Activated naive CD4-positive, alpha-beta T cell treated with anti-CD3 and anti-CD28 coated beads, Interleukin-2, amount 50 U/mL, for 72 hours (primary cell): ENCODE measurements at places on chromosomes 6 and 20. TPM values are rescaled to one million over a fixed set of nuclear protein-coding genes. Genes with fewer than 3 reads are reported as not detected.

TRIM38 gene
- total RNA-seq = 37.7 TPM

CCR6 gene
- total RNA-seq = not detected

DDX39B gene
- total RNA-seq = 658 TPM

SIRPD gene
- total RNA-seq = not detected

GPX5 gene
- total RNA-seq = not detected

ECT2L gene
- total RNA-seq = not detected

KCNK17 gene
- not detected for total RNA-seq

MOG gene
- not detected for total RNA-seq

ABHD16B gene
- total RNA-seq = not detected

DEFB125 gene
- not detected for total RNA-seq

TBCC gene
- 19.5 TPM for total RNA-seq

DZANK1 gene
- total RNA-seq = 2.4 TPM

AFG1L gene
- 6.5 TPM for total RNA-seq

GGTLC1 gene
- not detected for total RNA-seq

LZTS3 gene
- 4.2 TPM for total RNA-seq

TULP1 gene
- total RNA-seq = not detected

C6orf52 gene
- 1.0 TPM for total RNA-seq

CNR1 gene
- not detected for total RNA-seq

CHRNA4 gene
- not detected for total RNA-seq

IL17A gene
- total RNA-seq = 0.14 TPM

BPI gene
- not detected for total RNA-seq

MAP3K5 gene
- total RNA-seq = 9.0 TPM

DEFB132 gene
- total RNA-seq = not detected

CLVS2 gene
- total RNA-seq = not detected

ATP6V1G2 gene
- 4.1 TPM for total RNA-seq

OR2H1 gene
- total RNA-seq = not detected

B3GAT2 gene
- total RNA-seq = not detected

EDN1 gene
- 0.27 TPM for total RNA-seq

CRISP3 gene
- not detected for total RNA-seq

CTSZ gene
- 37.1 TPM for total RNA-seq

PGBD1 gene
- 0.39 TPM for total RNA-seq

DPPA5 gene
- total RNA-seq = not detected

SPAG4 gene
- 13.2 TPM for total RNA-seq

SLC12A5 gene
- total RNA-seq = 0.66 TPM

FAM83C gene
- total RNA-seq = not detected

COL9A3 gene
- total RNA-seq = not detected

PFDN4 gene
- 52.0 TPM for total RNA-seq

MMP24OS gene
- total RNA-seq = 29.4 TPM

ZNF184 gene
- 15.4 TPM for total RNA-seq

RAET1G gene
- total RNA-seq = not detected

E2F1 gene
- total RNA-seq = 62.4 TPM

SAMD10 gene
- 65.4 TPM for total RNA-seq

RSPH4A gene
- 0.12 TPM for total RNA-seq

KHDC1 gene
- 2.3 TPM for total RNA-seq

CLPSL1 gene
- not detected for total RNA-seq

CST1 gene
- total RNA-seq = not detected

PROKR2 gene
- total RNA-seq = not detected

LRRN4 gene
- total RNA-seq = not detected

KCNK15 gene
- total RNA-seq = 0.37 TPM

ZNF391 gene
- total RNA-seq = 3.4 TPM

FAM209A gene
- total RNA-seq = 1.1 TPM

ZSCAN23 gene
- total RNA-seq = 2.4 TPM

HLA-G gene
- total RNA-seq = not detected

CST3 gene
- total RNA-seq = 1.2 TPM

RIN2 gene
- total RNA-seq = not detected
